ENCODE measurements at places on chromosomes 2 and 18.
A peak's percentile ranks its signal among the peaks of the same experiment; 100 is the strongest.

GRCh38 chr2:189421644-189422043 is 19.6 kb upstream of the WDR75 start:
- peak; percentile 75 for DNase-seq

DNA sequence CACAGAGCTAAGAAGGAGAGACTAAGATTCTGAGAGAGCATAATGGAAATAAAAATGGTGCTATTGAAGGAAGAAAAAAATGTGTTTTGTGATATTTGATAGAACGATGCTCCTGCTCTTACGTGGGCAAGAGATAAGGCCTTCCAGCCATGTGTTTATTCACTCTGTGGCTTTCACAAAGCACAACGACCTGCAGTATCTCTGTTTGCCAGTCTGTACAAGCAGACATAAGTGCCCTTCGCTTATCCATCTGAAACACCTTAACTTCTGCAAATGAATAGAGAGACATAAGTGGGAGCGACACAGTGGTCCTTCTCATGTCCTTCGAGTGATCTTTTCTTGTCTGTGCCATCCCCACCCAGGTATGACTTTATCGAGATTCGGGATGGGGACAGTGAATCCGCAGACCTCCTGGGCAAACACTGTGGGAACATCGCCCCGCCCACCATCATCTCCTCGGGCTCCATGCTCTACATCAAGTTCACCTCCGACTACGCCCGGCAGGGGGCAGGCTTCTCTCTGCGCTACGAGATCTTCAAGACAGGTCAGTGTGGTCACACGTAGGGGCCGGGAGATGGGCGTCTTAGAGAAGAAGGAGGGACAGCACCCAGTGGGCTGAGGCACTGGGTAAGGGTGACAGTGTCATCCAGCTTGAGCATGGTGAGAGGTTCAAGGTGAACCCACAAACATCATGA is 33.7 kb downstream of the NRP2 start:
- no peak for DNase-seq

DNA sequence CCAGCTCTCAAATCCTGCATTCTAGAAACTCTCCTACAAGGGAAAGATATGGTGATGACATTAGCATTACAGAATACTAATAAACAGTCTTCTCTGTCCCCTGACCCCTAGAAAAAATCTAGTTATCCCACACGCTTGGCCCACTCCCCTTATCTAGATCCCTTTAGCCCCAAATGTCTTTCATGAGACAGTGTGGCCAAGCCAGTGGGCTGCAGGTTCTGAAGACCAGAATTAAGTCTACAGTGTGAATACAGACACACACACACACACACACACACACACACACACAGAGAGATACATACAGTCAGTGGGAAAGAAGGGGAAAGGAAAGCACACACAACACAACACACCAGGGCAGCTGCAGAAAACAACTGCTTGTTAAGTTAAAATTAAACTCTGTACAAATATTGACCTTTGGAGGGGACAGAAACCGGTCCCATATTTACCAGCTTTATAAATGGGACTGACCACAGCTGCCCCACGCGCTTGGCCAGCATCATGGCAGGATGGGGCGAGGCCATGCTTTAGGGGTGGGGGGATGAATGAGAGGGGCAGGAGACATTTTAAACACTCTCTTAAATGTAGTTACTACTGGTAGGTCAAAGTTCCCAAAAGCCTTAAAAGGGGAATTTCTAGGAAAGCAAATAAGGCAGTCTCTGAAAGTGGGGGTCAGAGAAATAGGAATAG is 49.1 kb downstream of the NHEJ1 start:
- no peak for DNase-seq

GRCh38 chr2:129056309-129056958 is 737.8 kb upstream of the HS6ST1 start:
- no peak for DNase-seq

DNA sequence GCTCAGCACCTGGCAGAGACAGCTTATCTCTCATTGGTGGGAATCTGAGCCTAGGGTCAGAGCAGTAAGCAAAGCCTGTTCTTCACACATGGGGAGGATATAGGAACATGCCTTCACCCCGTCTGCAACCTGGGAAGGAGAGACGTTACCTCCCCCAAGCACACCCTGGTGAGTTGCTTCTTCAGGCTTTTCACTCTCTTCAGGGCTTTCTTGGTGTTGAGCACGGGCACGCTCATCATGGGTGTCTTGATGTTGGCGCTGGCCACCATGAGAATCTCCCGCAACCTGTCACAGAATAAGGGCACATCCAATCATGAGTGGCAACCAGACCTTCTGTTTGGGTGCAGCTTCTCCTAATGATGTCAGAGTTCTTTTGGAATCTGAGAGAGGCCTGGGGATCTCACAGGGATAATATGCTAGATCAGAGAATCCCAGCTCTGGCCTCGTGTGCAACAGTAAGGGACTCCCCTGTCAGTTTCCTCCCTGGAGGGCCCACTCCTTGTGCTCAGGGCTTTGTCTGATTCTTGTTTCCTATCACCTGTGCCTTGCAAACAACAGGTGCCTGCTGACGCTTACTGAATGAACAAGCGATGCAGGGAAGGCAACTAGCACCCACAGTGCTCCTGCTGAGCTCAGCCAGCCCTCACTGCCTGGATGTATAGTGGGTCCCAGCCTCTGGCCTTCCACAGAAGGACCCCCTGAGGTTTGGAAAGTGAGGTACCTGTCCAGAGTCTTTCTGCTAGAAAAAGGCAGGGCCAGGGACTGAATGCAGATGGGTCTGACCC is 66.3 kb downstream of the POLR1A start:
- no peak for DNase-seq

GRCh38 chr2:53569957-53570727 is 197.5 kb upstream of the CHAC2 start:
- DNase-seq = no peak

GRCh38 chr2:99085421-99085820 is 56.1 kb upstream of the C2orf15 start:
- DNase-seq = no peak

- peak; percentile 80 for DNase-seq
These were observed 184.3 kb downstream of the SH3BP4 start for GRCh38 chr2:235135990-235136561.

DNA sequence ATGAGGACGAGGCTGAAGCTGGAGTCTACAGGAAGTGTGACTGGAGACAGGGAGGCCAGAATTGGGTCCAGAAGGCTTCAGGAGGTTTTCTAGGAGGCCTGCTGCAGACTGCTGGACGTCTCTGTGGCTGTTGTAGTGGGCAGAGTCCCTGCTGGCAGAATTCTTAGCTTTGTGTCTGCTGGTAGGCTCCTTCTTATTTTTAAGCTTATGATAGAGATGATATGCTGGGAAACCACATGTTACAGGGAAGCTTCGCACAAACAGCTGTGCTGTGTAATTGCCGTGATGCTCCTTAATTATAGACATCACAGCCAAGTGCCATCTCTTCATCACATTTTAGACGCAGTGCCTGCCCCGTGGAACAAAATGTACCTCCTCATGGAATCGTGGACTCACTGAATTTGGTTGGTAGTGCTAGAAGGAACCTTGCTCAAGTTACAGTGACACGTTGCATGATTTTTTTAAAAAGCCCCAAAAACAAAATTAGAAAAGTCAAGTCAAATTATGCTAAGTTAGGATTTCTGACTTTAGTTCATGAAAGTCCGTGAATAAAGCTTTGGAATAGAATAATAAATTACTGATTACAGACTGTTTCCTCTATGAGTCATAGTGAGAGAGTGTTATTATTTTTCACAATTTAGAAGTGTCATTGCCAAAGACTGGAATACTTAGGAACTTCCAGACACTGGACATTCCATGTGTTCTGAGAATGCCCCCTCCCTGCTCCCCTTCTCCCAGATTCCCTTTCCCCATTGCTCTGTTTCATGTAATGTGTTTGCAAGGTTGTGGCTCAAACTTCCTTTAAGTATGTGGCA is 144.1 kb downstream of the FHOD3 start:
- DNase-seq = peak; percentile 94

- no peak for DNase-seq
These were observed 62.5 kb downstream of the RPRM start for GRCh38 chr2:153416071-153416470.

DNA sequence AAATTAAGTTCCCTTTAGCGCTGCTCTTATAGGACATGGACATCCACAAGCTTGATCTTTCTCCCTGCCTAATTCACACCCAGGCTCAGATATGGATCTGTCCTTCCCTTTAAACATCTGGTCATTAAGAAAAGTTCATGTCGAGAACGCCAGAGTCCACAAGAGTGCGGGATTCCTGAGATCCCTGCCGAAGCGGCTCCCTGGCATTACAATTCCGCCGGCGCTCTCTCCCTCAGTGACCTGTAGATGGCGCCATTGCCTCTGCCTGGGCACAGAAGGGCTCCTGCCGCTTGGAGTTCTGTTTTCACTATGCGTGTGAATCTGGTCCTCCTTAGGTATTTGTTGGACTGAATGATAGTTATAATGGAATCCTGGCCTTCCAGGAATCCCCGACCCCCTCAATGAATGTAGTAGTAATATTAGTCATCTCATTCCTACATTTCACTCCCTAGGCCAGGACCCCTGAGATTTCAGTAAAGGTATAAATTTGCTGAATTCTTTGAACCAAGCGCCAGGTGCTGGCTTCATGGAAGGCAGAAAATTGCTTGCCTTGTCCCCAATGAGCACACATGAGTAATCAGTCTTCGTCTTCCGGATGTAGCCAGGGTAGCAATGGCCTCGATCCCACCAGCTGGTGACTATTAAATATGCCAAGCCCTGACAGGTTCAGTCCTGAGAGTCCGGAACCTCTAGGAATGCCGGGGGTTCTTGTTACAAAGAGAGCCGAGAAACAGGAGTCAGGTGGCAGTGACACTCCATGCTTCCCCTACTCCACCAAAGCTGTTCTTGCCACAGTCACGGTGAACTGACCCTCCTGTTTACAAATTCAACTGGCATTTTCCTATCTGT is 26.4 kb upstream of the CD207 start:
- DNase-seq = peak; percentile 72

- peak; percentile 69 for DNase-seq
These were observed 69.0 kb downstream of the CPO start for GRCh38 chr2:207008105-207008990.

- DNase-seq = no peak
These were observed 1324.5 kb upstream of the DDX18 start for GRCh38 chr2:116489944-116490343.

DNA sequence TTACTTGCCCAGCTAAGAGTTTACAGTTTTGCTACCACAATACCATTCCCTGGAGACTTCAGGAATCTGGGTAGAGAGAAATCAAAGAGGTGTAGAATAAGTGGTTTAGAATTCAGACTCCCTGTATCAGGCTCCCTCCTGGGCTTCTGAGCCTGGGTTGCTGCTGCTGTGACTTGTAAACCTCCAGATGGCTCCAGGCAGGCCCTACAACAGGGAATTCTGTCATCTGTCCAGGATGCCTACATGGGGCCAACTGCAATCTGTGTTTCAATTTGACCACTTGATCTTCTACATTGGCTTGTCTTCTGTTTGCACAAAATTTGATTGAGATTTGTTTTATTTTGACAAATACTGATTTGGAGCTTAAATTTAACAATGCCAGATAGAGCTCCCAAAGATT is 183.9 kb downstream of the RAD51AP2 start:
- no peak for DNase-seq

DNA sequence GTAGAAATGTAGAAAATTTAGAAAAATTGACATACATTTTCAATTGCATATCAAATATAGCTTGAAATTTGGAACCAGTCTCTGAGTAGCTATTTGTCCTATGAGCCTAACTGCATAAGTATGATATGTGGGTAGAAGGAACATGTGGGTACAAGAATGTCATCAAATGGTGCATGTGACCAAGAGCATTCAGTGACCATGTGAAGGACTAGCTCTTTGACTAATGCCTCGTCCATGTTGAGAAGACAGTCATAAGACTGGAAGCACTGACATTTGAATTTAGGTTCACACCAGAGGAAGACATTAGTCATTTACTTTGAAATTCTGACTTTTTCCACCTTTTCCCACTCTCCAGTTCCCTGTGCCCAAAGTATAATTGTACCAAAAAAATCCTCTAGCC is 12.6 kb downstream of the MRPL44 start:
- DNase-seq = peak; percentile 60

- DNase-seq = no peak
These were observed 76.5 kb upstream of the STK17B start for GRCh38 chr2:196247976-196248280.

GRCh38 chr2:183522489-183523266 is 398.4 kb downstream of the NUP35 start:
- no peak for DNase-seq

DNA sequence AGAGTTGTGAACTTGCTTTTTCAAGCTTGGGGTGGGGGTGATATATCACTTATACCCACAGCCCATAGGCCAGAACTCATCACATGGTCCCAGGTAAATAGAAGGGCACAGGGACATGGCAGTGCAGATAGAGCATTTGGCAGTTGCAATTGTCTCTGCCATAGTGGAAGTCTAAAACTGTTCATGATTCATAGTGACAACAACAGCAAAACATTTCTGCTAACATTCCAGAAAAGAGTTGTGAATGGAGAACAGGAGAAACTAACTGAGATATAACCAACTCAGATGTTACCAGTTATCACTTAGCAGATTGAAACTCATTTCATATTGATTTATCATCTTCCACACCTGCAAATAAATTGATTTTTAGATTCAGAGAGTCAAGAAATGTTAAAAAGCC is 278.6 kb upstream of the KYNU start:
- no peak for DNase-seq

GRCh38 chr18:70289351-70290312 is 787 bp downstream of the SOCS6 start:
- DNase-seq = peak; percentile 42

- DNase-seq = no peak
These were observed 46.3 kb upstream of the LPIN2 start for GRCh38 chr18:3059272-3059671.

GRCh38 chr2:9256147-9256546 is 49.5 kb downstream of the ASAP2 start:
- no peak for DNase-seq

DNA sequence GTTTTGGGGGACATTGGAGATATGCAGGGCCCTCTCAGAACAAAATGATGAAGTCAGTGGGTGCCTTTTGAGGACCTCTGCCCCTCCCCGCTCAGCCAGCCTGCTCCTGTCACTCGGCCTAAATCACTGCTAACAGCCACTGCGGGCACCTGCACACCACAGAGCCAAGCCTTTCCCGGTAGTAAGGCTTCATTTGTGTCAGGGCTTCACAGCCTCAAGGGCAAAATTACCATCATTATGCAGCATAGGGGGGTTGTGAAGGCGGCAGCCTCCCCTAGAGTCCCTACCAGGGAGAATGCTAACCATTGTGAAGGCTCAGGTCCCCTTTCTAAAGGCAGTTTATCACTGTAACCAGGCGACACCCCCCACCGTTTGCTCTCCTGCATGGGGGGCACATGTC is 519.8 kb upstream of the MYT1L start:
- DNase-seq = no peak

Data from AG10803 (cell line).